CD8-positive, alpha-beta T cell (primary cell): ENCODE measurements at places on chromosomes 16 and 17.

GRCh38 chr17:7240375-7240774 lies 1.1 kb upstream of the PHF23 start:
- no peak for DNase-seq

GRCh38 chr17:77772461-77772897 lies 186.0 kb upstream of the TNRC6C start:
- DNase-seq, result peak; percentile 55

GRCh38 chr17:44935116-44935515 lies 12.5 kb downstream of the KIF18B start:
- no peak for DNase-seq

GRCh38 chr16:48820379-48820778 lies 210.4 kb upstream of the N4BP1 start:
- DNase-seq, result no peak

DNA sequence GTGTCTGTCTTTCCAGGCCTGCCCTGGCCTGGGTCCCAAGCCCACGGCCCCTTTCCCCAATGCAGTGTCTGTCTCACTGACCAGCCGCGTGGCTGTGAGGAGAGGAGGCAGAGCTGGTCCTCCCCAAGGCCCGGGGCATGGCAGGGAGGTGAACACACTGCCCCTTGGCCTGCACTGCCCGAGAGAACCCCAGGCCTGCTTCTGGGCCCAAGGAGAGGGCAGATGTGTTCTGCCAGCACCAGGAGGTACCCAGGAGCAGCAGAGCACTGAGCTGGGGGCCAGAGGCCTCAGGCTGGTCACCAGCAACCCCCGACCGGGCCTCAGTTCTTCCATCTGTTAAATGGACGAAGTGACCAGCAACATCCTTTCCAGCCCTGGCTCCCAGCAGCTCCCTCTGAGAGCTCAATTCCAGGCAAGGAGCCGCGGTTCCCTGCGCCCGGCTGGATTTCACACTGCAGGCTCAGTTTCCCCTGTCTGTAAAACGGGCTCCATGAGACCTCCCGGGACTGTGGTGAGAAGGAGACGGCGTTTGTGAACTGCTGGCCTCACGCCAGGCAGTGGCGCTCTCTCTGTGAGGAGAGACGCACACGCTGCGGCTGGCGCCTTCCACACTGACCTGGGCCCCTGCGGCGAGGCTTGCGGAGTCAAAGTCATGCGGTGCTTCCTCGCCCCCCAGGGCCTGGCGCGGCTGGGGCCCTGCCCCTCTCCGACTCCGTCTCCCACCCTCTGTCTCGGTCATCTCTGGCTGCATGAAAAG lies 8.1 kb upstream of the ZFPM1 start:
- no peak for DNase-seq

DNA sequence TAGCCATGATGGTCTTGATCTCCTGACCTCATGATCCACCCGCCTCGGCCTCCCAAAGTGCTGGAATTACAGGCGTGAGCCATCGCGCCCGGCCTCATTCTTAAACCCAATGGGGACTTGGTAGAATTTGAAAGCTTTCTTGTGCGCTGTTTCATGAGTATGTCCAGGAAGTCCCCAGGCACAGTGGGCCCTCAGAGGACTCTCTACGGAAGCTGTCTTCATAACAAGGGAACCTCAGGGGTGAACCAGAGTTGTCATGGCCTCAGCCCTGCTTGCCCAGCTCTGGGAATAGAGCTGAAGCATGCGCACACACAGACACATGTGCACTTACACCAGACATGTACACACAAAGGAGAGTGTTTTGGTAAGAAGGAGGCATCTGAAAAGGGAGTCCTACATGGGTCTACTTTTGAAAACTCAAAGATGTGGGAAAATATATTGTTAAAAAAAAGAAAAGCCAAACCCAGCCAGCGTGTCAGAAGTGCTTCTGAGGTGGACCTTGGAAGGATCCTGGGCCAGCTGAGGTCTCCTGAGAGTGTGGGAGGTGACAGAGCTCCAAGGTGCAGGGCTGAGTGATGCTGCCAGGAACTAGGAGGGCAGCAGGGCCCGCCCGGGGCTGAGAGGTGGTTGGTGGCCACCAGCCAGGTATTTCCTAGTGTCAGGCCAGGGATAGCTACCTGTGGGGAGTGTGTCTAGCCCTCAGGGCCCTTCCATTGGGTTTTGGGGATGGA lies 54.6 kb downstream of the EPN2 start:
- no peak for DNase-seq

DNA sequence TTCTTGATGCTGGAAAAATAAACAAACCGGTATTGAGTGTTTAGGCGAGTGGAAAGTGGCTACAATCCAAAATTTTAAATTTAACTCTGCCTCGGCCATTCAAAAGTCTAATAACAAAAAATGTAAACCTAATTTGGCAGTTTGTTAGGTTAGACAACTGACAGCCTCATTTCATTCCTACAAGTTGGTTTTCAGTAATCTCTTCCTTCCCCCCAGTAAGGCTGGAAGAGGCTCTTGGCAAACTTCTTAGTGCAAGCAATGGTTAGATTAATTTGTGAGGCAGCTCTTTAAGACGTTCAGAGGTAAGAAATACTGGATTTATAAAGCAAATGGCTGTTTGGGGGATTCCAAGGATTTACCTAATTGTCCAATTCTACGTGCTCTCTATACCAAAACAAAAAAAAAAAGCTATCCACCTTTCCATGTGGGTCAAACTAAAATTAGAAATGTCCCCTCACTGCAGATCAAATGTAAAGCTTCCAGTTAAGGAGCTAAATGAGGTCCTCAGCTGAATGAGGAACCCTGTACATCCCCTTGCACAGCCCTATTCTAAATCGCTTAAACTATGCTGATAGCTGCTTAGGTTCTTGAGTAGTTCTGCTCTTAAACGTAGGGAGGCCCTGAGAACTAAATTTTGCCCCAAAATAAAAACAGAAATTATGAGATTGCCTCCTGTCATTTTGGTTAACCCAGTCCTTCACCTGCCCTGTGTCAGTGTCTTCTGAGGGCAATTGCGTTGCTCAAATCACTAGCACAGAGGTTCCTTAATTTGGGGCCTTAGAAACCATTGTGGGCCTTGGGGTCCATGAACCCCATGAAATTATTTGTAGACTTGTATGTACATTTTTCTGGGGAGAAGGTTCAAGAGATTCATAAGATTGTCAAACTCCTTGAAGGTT lies 2.9 kb downstream of the HEXIM1 start:
- no peak for DNase-seq

GRCh38 chr16:17769065-17769464 lies 298.3 kb upstream of the XYLT1 start:
- no peak for DNase-seq

DNA sequence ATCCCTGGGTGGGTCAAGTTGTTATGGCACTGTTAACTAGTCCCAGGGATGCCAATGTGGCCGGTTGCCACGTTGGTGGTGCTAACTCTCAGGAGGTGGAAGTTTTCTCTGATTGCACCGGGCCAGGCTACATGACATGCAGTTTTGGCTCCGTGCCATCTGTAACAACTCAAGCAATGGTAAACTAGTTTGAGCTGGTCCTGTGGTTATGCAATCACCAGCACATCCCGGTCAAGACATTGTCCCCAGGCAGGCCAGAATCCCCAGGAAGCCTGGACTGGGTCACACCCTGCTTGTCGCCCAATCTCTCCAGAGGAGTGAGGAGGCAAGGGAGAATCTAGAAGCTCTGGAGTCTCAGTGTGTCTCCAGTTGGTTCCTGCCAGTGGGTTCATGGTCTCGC lies 10.1 kb upstream of the CCL17 start:
- DNase-seq, result no peak

- DNase-seq, result no peak
Measured at GRCh38 chr17:82397449-82398335, 20.5 kb upstream of the HEXD start.

GRCh38 chr16:15572329-15573001 lies 70.5 kb downstream of the MARF1 start:
- DNase-seq, result no peak

GRCh38 chr16:76441391-76441790 lies 164.2 kb downstream of the CNTNAP4 start:
- DNase-seq, result no peak

GRCh38 chr17:66348584-66349165 lies 46.3 kb downstream of the PRKCA start:
- no peak for DNase-seq

DNA sequence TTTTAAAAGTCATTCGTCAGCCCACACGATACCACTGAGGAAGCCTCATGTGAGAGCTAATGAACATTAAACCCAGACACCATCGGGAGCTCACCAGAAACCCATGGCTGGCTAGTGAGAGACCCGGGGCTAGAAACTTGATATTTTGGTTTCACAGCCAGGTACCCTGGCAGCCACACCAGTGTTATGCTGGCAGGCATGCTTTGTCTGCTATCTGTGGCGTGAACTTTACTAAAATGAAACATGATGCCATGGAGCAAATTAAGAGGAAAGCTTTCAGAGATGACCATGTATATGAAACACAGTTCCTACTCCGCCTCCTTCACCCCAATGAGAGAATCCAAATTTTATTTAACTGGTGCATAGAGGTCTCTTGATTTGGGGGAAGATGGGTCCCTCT lies 291.2 kb downstream of the IRX3 start:
- DNase-seq, result no peak

DNA sequence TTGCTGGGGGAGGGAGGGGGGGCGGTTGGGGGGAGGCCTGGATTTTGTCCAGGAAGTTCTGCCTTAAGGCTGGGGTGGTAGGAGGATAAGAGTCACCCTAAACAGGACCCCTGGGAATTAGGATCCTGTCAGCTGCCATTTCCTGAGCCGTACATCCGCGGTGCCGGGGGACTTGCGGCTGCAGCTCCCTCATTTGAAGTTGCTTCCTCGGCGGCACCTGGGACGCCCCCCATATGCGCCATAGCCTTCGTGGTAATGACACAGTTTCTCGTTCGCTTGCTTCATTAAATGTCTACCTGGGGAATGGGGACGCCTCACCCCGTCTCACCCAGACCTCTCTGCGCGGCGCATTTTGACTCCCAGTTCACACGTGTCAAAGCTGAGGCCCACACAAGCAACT lies 55.1 kb upstream of the PABPN1L start:
- DNase-seq, result no peak

GRCh38 chr17:50501054-50501453 lies 7.2 kb upstream of the MYCBPAP start:
- peak; percentile 33 for DNase-seq

- DNase-seq, result peak; percentile 44
Measured at GRCh38 chr17:7393613-7394451, 493 bp downstream of the PLSCR3 start.

DNA sequence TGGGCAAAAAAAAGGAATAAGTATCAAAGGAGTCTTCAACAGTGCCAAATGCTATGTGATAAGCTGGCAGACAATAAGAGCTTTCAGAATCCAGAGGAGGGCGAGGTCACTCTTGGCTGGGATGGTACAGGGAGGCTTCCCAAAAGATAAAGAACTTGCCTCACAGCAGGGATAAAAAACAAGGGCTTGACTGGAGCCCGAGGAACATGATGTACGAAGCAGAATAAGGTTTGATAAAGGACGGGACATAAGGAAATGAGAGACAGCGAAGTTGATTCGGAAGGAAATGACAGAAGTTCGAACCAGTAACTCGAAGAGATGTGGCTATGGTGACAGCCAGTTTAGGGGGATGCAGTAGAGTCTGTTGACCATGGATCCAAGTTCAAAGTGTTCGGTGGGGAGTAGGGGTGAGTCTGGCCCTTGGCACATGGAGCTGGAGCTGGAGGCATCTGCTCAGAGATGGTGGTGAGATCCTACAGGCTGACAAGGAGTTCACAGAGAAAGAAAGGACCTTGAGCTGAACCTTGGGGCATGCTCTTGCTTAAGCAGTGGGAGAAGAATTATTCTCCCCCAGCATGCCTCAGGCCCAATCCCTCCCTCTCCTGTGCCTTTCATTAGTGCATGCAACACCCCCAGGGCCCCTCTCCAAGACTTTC lies 137.6 kb upstream of the RCVRN start:
- no peak for DNase-seq

GRCh38 chr16:11175787-11176341 lies 80.1 kb downstream of the SOCS1 start:
- no peak for DNase-seq

- DNase-seq, result no peak
Measured at GRCh38 chr16:90020260-90020837, 1.1 kb upstream of the DBNDD1 start.

DNA sequence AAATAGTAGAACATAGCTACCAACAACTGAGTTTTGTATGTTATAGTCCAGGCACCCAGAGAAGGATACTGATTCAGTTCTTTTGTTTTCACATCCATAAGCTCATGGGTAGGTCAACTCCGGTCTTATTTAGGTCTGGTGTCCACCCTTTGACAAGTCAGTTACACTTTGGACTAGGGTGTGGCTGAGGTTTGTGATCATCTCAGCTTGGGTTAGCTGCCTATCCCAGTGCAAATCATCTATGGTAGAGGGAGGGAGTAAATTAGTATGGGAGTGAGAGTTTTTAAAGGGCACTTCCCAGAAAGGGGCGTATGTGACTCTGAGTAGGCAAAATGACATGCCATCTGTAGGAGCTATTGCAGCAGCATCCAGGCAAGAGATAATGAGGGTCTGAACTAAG lies 66.1 kb downstream of the TANC2 start:
- DNase-seq, result no peak

- DNase-seq, result peak; percentile 65
Measured at GRCh38 chr16:68356249-68356918, 45.6 kb downstream of the PRMT7 start.

DNA sequence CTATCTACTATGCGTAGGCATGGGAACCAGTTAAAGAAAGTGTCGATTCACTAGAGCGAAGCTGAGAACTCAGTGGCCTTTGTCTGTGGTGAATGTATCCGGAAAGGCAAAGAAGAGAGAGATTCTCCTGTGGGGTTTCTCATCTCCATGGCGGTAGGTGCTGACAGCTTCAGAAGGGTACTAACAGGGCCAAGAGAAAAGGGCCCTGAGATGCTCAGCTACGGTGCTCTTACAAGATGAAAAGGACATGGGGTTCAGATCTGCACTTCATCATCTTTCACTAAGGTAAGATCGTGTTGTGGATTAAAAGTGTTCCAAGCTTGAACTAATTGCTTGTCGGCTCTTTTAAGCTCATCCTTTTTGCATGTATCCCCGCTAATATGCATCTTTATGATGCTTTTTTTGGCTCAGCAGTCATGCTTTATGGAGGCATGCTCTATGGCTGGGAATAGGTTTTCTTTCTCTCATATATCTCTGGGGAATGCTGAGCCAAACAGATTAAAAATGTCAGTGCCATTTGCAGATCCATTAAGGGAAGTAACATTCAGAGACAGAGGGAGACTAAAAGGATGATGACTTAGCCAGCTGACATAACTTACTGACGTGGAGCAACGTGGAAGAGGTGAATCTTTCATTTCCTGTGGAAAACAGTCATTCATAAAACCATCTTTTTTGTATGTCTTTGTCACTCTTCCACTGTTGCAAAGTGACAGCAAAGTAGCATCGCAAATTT lies 29.9 kb downstream of the KCNJ16 start:
- no peak for DNase-seq

- peak; percentile 70 for DNase-seq
Measured at GRCh38 chr17:43917348-43918025, 10.2 kb upstream of the MPP2 start.
